H9 (cell line): ENCODE measurements at places on chromosomes 2 and 18.

DNA sequence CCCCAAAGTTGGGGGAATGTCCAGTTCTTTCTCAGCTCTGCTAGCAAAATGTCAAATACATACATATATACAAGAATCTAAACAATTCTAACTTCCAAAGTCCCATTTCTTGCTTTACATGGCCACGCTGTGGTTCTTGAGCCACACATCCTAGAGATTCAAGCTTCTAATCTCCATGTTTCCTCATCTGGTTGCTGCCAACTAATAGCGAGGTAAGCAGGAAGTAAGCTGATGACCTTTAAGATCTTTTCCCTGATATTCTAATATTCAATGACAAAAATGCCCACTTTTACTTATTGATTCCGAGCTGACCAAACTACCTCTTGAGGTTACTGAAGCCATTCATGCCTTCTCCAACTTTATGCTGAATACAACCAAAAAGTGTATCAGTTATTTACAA lies 3.3 kb downstream of the VPS54 start:
- DNase-seq, result no peak

DNA sequence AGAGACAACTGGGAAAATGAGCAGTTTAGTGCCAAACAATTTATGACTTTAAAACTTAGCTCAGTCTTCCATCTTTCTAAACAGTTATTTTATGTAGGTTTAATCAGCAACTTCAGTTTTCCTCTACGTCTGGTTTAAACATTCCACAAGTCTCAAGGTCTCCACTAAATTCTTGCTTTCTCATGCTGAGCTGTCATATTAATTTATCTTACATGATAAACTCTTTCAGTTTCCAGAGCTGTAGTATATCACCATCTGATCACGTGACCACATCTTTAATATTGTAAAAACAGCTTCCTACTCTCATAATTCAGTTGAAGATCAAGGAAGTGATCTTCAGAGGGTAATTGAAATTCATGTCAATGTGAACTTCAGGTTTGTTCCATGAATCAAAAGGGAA lies 158.6 kb downstream of the ZNF804A start:
- no peak for DNase-seq

DNA sequence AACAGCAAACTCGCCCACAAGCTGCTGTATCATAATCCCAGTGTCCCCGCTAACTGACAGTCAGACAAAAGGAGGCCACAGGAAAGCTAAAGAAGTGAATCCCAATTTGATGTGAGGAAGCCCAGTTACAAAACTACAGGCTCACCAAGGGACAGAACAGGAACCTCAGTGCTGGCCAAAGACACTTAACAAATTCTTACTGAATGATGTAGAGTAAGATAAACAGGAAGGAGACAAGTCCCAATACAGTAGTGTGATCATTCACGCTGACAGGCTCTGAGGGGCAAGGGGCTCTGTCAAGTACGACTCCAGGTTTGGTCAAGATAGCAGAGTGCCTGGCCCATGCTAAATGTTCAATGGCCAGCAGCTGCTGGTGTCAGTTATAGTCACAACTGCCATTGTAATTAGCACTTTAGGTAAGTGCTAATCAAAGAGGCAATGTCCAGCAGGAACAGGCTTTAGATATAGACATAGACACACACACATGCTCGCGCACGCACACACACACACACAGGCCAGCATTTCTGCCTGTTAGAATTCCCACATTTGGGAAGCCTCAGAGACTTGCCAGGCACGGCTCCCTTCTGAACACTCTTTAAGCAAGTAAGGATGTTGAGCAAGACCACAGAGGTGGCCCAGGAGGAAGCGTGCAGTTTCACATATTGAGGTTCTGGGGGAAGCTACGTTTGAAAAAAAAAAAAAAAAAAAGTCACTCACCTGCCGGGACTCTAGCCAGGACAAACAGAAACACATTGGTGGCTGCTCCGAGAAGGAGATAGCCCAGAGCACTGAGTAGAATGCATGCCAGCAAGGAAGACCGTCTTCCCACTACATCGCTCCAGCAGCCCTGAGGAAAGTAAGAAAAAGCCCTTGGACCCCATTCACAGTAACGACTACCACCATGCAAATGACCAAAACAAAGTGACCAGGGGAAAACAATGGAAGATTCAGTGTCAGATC lies 35.4 kb upstream of the TMEM182 start:
- no peak for DNase-seq

DNA sequence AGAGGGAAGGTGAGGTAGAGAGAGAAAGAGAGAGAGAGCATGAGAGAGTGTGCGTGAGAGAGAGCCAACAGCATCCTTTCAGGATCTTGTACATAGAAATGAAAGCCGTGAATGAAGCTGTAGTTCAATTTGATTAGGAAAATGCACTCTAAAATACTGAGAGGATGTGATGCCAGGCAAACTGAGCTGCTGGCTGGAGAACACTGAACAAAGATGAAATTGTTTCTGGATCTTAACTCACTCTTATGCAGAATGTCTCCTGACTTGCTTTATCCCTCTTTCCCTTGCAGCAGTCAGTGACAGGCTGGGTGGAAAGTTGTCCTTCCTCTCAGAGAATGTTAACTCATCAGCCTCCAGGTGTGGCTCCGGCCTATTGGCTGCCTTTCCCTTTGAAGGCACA lies 10.7 kb downstream of the LYPD1 start:
- no peak for DNase-seq

DNA sequence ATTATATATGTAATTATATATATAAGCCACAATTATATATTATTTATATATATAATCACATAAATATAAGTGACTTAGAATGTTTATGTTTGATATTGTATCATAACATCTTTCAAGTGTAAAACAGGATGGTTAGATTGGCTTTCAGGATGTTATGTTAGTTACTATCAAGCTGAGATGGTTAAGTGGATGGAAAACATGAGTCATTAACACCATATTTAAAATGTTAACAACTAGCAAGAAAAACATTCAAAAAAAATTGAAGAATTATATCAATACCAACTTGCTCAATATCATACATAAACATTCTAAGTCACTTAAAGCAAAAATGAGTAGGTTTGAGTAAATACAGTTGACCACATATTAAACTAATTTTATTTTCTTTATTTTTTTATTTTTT lies 21.8 kb upstream of the RAB27B start:
- no peak for DNase-seq

DNA sequence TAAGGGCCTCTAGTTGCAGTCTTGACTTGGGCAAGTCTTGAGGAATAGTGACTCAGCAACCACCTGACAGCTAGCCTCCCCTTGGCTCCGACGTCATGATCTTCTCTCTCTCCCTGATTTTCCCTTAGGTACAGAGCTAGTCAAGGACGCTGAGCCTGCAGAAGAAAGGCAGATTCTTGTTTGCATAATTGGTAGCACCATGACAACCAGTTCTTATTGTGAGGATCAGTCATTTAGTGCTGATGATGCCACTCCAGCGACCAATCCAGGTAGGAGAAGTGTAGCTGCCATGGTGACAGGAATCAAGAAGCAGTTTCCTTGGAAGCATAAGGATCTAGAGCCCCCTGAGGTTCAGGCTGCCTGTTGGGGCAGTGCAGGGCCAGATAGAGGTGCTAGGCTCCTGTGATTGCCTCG lies 2.8 kb upstream of the RESP18 start:
- DNase-seq, result no peak

DNA sequence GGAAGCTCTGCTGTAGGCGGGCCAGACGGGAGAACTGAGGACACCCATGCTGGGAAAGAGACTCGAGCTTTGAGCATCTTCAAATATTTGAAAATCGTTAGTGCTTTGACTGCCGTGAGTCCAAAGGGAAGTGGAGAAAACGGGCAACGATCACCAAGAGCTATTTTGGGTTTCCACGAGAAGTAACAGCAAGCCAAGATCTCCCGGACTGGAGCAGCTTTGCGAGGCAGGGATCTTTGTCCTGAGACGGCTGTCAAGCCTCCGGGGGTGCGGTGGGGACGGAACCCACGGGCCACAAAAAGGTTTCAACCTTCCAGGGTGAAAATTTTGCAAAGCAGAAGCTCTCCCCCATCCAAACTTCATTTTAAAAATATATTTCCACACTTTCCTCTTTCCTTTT lies 195.8 kb downstream of the NDUFA10 start:
- DNase-seq, result no peak
